NCI-H187 (cell line): ENCODE measurements at places on chromosomes 13 and 19.

GRCh38 chr19:54158812-54159351, 639 bp downstream of the LENG1 start:
- DNase-seq: no peak

GRCh38 chr13:58343076-58343475, 711.5 kb downstream of the PCDH17 start:
- DNase-seq: no peak

DNA sequence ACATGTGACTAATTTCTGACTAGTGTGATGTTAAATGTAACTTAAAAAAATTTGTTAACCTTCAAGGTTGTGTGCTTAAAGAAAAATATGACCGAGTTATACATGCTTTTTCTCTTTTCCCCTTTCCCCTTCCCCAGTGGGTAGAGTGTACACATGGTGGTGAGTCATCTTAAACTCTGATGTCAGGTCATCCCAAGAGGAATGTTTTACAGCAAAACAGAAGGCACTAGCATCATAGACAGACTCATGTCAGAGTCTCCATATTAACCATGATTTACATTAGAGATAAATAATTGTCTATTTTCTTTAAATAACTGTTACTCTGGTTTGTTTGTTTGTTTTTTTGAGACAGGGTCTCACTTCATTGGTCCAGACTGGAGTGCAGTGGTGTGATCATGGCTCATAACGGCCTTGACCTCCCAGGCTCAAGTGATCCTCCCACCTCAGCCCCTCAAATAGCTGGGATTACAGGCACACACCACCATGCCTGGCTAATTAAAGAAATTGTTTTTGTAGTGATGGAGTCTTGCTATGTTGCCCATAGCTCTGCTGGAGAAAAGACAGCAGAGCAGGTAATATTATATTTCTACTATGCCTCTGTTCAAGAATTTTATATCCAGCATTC, 160.4 kb upstream of the PCDH9 start:
- DNase-seq: no peak

- DNase-seq: no peak
Observed at GRCh38 chr19:55913643-55914268, 18.4 kb downstream of the NLRP13 start.

GRCh38 chr13:48222358-48223301, 10.4 kb upstream of the ITM2B start:
- no peak for DNase-seq

- no peak for DNase-seq
Observed at GRCh38 chr13:39401046-39401705, 201.8 kb downstream of the LHFPL6 start.

- no peak for DNase-seq
Observed at GRCh38 chr19:17332677-17333581, 1.7 kb downstream of the ANO8 start.

- DNase-seq: no peak
Observed at GRCh38 chr13:50158385-50159165, 143.3 kb downstream of the KCNRG start.

GRCh38 chr19:12875086-12875485, 6.2 kb downstream of the DNASE2 start:
- no peak for DNase-seq

- no peak for DNase-seq
Observed at GRCh38 chr13:23552661-23553060, 17.6 kb upstream of the TNFRSF19 start.

GRCh38 chr13:106349080-106349931, 186.2 kb downstream of the EFNB2 start:
- DNase-seq: peak; percentile 74

GRCh38 chr13:47796816-47797215, 204.3 kb downstream of the SUCLA2 start:
- DNase-seq: no peak

DNA sequence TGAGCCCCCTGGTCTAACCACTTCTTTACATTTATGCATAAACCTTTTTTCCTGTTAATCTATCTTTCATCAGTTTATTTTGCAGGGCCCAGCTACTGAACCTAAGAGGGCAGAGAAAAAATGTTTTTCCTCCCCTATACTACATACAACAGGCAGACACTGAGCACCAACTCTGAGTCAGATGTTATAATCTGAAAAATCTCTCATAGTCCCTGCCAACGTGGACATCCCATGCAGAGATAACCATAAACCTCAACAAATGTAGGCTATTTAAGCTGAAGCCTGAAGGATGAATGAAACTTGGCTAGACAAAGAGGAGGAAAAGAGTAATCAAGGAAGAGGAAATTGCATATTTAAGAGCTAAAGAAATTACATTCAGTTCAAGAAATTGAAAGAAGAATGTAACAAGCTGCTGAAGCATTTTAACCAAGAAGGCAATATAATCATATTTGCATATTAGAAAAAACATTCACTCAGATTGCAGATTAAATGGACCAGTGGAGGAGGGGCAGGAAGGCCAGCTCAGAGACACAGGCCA, 2.6 kb downstream of the NEK3 start:
- DNase-seq: no peak

GRCh38 chr13:99862244-99862643, 109.3 kb downstream of the ZIC5 start:
- DNase-seq: no peak

DNA sequence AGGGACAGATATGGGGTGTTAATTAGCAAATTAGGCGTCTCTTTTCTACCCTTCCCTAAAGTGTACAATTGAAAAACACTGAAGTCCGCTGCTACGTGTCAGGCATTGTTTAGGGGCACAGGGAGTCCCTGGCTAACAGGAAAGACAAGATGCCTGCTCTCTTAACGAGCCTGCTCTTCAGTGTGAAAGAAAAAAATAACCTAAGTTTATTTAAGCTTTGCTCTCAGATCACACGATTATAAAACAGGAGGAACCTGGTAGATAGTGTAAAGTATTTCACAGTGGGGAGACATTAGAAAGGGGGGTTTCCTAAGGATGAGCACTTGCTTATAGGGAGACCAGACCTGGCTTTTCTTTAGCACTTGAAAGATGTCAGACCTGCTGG, 38.7 kb downstream of the IGFL2 start:
- DNase-seq: no peak

DNA sequence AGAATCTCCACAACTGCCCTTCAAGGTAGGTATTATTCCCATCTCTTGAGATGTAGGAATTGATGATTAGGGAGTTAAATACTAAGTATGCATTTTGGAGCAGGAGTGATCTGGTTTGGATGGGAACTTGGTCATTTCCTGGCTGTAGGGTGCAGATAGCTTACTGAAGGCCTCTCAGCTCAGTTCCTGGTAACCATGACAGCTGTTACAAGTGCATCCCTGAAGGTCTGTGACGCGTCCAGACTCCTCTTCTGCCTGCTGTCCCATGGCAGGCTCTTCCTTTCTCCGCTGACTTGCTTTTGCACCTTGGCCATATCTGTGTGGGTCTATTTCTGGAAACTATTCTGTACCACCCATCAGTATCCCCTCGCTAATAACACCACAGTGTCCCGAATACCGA, 387.8 kb downstream of the ZNF536 start:
- DNase-seq: no peak

GRCh38 chr13:48723168-48723567, 69.4 kb downstream of the CYSLTR2 start:
- DNase-seq: no peak

DNA sequence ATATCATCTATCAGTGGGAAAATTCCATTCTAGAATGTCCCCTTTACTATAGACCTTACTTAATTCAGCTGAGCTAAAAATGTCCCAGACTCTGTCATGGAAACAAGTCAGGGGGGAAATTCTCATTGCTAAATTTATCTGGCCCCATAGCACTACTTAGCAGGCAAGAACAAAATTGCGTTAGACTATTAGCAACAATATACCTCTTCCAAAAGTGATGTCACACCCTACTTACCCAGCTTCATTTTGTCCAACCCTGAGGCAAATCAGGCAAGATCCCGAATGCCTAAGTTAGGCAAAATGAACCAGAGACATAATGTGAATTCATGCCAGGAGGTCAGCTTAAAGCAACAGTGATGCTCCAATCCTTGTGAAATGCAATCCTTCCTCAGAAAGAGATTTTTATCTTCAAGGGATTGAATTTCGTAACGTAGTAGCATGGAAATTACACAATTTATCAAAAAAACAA, 93.7 kb downstream of the FRY start:
- no peak for DNase-seq

GRCh38 chr13:65497265-65497664, 1732.9 kb downstream of the PCDH9 start:
- DNase-seq: no peak

- no peak for DNase-seq
Observed at GRCh38 chr19:18833141-18833476, 1.4 kb downstream of the UPF1 start.

DNA sequence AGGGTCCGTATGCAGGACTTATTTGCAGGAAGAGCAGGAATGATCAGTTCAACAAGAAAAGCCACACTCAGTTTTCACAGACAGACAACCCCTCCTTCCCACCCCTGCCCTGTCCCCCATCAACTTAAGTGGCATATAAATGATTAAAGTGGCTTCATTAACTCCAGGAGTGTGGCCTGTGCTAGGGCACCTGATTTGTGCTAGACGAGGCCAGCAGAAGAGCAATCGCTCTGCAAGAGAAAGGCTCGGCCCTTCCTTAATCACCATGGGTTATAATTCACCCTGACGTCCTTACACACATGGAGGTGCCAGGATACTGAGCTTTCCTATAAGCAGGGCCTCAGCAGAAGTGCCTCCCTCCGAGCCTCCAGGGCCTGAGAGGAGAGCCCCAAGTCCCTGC, 14.6 kb downstream of the C19orf12 start:
- no peak for DNase-seq

- no peak for DNase-seq
Observed at GRCh38 chr19:33404506-33405253, 31.2 kb downstream of the CEBPG start.

- no peak for DNase-seq
Observed at GRCh38 chr19:34131100-34131499, 41.2 kb upstream of the LSM14A start.

DNA sequence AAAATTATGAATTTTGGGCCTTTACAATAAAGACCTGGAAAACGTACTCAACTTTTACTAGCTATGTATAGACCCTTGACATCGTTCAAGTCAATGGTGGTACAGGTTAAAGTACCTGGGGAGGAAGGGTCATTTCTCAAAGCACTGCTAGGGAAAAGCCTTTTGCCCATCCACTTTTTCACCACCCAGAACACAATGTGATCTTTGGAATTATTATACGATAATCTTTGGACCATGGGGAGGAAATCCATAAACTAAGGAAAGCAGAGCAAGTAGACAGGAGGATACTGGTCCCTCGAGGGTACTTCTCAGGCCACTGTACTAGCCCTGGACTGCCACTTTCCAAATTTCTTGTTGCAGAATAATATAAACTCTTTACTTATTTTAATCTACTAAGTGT, 39.5 kb downstream of the UBL3 start:
- no peak for DNase-seq

DNA sequence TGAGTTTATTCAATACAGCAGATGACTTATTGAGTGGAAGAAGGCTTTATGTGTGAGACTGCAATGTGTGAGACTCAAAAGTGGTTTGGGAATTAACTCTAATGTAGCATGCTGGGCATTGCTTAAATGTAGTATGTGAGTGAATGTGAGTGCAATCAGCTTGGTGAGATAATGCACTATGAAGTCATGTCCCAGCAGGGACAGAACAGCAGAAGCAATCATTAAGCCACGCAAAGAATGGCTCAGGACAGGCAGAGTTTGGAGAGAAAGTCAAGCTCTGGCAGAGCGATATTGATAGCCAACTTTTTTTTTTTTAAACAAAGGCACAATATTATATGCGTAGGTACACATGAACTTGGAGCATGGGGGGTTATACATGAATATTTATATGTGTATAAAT, 597.7 kb downstream of the GPC6 start:
- no peak for DNase-seq

DNA sequence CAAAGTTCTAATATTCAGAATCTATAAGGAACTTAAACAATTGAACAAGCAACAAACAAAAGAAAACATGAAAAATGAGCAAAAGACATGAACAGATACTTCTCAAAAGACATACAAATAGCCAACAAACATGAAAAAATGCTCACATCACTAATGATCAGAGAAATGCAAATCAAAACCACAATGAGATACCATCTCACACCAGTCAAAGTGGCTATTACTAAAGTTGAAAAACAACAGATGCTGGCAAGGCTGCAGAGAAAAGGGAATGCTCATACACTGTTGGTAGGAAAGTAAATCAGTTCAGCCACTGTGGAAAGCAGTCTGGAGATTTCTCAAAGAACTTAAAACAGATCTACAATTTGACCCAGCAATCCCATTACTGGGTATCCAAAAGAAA, 74.3 kb downstream of the CRYL1 start:
- no peak for DNase-seq

DNA sequence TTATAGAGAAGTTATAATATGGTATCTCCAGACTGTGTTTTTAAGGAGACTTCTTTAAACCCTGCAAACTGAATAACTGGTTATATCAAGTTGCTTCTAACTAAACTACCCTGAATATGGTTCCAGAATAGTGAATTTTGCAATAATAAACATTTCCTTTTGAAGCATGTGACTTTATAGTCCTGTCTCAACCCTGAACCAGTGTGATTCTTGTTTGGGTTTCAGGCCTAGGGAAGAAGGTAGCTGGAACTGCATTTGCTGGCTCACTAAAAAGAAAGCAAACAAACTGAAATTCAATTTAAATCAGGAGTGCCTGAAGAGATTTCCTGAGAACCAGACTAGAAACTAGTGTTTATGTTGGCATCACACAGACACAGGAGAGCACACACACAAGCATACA, 4.9 kb downstream of the ARHGEF7 start:
- no peak for DNase-seq
